CD4-positive, alpha-beta T cell treated with Interleukin-4 for 1 hour (primary cell): ENCODE measurements at places on chromosomes 5 and 9.

DNA sequence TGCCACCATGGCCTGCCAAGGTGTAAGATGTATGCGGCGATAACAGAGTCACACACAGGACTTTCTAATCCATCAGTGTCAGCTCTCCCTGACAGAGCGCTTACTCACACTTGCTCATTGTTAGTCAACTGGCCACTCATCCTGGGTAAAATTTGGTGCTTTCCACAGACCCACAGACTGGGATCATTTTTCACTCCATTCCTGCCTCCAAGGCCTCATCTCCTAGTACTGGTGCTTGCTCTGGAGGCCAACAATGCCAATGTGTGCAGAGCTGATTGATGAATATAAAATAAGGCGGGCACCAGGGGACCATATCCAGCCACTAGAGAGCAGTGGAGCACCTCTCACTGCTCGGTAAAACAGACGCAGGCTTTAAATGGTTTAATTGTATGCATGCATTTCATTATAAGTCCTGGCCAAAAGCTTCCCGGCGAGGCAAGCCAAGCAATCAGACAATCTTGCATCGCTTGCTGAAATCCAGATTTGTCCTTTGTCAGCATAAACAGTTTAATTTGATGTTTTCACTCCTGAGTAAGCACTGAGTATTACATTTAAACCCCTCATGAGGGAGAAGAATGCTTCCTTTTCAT, 22.3 kb downstream of the PSMB7 start:
- no peak for DNase-seq

DNA sequence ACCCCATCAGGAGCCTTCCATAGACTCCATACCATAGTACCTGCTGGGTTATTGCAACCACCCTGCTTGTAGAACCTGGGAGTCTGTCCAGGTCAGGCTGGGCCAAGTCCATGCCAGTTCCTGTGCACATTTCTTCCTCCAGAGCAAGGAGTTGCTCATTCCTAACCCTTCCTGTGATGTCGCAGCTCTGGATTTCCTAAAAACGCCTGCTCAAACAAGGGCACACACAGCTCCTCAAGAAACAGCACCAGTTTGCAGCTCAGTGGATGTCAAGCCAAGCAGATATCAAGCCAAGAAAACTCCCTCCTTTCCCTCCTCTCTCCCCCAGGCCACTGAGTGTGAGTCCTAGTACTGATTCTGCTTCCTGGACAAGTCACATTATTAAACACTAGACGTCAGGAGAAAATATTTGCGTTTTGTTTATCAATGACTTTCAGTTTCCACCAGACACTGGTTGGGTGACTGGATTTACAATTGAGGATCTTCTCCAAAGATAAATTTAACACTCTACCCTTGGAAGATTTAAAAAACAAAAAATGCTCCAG, 59.6 kb downstream of the SLC1A1 start:
- no peak for DNase-seq

DNA sequence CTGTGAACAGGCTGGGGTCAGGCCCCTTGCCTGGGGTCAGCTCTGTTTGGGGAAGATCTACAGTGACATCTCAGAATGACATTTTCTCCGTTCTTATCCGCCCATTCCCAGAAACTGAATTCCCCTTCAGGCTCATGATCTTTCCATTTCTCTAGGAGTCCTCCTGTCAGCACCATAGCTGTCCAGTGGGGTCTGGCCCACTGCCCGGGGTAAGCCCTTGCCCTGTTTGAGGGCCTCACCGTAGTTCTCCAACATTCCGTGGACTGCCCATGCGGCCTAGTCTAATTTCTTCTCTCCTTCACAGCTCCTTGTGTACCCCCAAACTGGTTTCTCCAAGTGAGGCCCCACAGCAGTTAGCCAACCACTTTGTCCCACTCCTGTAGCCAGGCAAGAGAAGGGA, 68.4 kb downstream of the ENTREP1 start:
- no peak for DNase-seq

GRCh38 chr5:163943546-163943945, 438.1 kb downstream of the MAT2B start:
- no peak for DNase-seq

DNA sequence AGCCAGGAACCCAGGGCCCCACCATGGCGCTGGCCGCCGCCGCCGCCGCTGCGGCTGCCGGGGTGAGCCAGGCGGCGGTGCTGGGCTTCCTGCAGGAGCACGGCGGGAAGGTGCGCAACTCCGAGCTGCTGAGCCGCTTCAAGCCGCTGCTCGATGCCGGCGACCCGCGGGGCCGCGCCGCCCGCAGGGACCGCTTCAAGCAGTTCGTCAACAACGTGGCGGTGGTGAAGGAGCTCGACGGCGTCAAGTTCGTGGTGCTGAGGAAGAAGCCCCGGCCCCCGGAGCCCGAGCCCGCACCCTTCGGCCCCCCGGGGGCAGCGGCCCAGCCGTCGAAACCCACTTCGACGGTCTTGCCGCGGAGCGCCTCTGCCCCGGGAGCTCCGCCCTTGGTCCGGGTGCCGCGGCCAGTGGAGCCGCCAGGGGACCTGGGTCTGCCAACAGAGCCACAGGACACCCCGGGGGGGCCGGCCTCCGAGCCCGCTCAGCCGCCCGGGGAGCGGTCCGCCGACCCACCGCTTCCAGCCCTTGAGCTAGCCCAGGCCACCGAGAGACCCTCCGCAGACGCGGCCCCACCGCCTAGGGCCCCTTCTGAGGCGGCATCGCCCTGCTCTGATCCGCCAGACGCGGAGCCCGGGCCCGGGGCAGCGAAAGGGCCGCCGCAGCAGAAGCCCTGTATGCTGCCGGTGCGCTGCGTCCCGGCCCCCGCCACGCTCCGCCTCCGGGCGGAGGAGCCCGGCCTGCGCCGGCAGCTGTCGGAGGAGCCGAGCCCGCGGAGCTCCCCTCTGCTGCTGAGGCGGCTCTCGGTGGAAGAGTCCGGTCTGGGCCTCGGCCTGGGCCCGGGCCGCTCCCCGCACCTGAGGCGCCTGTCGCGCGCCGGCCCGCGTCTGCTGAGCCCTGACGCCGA, 749 bp downstream of the SOWAHA start:
- no peak for DNase-seq

GRCh38 chr9:9743822-9744221, 869.0 kb downstream of the PTPRD start:
- no peak for DNase-seq

- DNase-seq: no peak
Measured at GRCh38 chr9:69397384-69398214, 72.6 kb downstream of the ENTREP1 start.

GRCh38 chr5:110203661-110204060, 513.9 kb downstream of the MAN2A1 start:
- DNase-seq: no peak

- DNase-seq: no peak
Measured at GRCh38 chr5:157570531-157571200, 4.9 kb downstream of the ADAM19 start.

- no peak for DNase-seq
Measured at GRCh38 chr5:180652771-180653170, 3.4 kb upstream of the FLT4 start.

DNA sequence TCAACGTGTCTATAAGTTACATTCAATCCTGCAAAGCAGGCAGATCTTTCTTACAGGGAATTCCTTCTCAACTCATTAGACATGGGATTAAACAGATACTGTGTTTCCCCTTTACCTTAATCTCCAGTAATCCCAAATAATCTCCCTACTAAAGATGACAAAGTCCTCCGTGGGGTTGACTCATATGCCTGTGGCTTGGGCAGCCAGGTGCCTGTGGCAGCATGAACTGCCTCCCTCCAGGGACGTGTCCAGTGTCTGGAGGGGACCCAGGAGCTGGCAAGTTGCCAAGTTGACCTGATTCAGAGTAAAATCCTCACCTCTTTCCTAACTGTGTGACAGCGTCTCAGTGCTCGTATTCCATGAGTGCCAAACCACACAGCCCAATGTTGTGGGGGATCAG, 94.6 kb upstream of the PTCH1 start:
- no peak for DNase-seq

DNA sequence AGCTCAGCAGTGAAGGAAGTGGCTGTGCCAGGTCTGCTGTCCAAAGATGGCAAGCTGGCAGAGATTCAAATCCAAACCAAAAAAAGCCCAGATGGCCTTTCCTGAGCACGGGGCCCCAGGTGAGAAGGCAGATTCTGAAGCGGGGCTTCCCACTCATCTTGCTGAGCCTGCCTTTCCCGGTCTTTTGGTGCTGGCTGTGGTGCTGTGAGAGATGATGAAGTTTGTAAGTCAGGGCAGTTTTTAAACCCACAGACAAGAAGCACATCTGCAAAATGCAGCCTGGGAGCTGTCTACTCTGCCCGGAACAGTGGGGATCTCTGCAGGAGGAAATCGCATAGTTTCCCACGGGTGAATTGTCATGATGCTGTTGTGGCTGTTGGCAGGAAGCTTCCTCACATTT, 85.0 kb upstream of the IRX4 start:
- no peak for DNase-seq

- DNase-seq: no peak
Measured at GRCh38 chr9:35798658-35799374, 7.4 kb downstream of the NPR2 start.

GRCh38 chr5:69491838-69492390, 676 bp upstream of the OCLN start:
- no peak for DNase-seq

DNA sequence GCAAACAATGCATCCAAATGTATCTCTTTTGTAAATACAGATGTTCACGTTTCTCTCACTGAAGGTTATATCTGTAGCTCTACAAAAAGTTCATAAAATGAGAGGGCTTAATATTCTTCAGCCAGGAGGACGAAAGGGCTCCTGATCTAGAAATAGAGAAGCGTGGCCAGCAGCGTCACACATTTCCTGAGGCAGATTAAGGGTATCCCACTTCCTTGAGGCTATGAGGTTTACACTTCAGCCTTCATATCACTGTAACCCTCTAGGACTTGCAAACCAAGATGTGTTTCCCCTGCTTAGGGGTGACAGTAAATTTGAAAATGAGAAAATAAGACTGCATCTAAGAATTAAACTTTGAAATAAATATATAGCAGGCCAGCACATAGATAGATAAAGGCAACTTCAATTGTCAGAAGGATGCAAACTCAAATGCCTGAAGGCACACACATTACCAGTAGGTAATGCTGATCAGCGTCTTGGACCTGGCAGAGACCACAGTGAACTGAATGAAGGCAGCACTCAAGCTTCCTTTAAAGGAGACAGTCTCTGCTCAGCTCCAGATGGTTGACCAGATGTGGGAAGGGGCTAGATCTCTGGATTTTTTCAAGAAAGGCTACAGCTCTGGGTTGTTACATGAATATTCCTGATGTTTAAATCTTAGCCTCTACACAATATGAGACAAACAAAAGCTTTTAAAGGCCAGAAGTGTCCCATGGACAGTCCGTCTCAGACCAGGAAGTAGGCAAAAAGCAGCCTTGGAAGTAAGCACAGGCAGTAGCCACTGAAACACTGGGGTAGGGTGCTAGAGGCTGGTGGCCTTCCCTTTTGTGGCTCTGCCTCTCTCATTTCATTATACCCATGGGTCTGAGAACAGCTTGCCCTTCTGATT, 197.7 kb downstream of the MCTP1 start:
- no peak for DNase-seq

GRCh38 chr5:52448111-52448510, 339.6 kb upstream of the ITGA1 start:
- DNase-seq: no peak

DNA sequence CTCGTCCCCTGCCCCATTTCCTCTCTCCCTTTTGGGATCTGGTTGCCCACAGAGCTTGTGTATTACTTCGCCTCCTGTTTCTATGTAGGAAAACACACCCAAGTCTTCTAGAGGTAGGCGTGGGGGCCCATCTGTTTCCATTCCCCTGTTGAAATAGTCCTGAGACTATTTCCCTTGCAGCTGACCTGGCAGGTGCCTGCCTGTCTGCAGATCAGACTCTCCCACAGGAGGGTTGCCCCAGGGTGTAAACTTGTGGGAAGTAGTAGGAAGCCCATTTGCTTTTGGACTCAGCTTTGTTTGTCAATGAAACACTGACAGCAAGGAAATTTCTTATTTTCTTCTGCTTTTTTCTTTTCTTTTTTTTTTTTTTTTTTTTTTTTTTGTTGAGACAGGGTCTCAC, 16.3 kb upstream of the GARNL3 start:
- no peak for DNase-seq

DNA sequence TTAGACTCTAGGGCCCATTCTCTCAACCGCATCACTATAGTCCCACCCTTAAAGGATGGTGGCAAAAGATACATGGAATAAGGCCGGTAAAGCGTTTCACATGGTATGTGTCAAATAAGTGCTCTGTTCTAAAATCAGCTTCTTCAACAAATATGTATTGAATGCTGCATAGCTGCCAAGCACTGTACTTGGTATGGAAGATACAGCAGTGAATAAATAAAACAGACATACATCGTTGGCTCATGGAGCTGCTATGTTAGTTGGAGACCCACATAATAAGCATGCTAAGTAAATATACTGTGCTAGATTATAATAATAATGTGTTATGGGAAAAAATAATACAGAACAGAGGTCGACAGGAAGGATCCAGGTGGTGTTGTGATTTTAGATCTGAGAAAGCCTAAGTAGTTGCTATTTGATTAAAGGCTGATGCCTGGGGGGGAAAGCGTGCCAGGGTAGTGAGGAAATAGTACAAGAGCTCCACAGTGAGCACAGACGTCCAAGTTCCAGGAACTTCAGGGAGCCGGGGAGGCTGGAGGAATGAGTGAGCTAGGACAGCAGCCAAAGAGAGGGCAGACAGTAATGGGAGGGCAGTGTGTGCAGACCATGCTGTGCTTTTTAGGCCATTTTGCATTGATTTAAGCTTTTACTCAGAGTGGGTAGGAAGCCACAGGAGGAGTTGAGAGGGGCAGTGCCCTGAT, 93.7 kb downstream of the JAKMIP2 start:
- DNase-seq: no peak

GRCh38 chr5:123035360-123035917, 1.1 kb downstream of the PPIC start:
- no peak for DNase-seq

GRCh38 chr5:180046656-180047055, 24.9 kb downstream of the RNF130 start:
- no peak for DNase-seq

GRCh38 chr9:131060900-131061630, 35.3 kb upstream of the AIF1L start:
- DNase-seq: no peak

- DNase-seq: no peak
Measured at GRCh38 chr5:153513156-153513555, 22.7 kb downstream of the GRIA1 start.

DNA sequence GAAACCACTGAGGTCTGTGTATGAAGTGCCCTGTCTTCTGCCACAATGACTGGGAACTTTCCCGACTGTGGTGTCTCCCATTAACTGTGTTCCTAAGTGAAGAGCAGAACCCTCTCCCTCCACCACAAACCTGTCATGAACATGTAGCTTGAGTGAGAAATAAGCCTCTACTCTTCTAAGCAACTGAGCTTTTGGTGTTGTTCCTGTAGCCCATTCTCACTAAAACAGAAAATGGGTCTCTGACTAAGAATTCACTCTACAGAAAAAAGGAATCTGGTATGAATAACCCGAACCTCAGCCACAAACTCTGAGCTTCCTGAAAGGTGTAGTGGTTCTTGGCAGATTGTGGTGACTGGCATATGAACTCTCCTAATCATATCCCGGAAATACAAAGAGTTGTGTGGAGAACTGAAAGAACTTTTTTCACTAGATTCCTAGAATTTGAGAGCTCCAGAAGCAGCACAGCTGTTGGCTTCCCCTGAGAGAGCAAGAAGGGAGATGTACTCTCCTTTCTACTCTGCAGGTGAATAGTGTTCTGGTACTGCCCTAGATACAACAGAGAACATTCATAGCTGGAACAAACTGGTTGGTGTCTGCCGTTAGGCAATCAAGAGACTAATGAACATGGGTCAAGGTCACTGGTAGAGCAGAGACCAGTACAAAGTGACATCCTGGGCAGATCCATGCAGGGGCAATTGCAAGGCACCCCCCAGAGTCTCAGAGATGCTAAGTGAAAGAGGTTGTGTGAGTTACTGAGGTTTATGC, 283.8 kb downstream of the PDE4D start:
- no peak for DNase-seq
